Activated CD4-positive, alpha-beta T cell treated with anti-CD3 and anti-CD28 coated beads, Interleukin-10, Interleukin-2, amounts not matched to agents 100 ng/mL and 50 ng/mL, durations not matched to agents 16 hours and 8 hours (primary cell): ENCODE measurements at places on chromosomes 1 and 21.

- no peak for DNase-seq
These were observed 123.4 kb downstream of the HIVEP3 start for GRCh38 chr1:41795205-41795762.

DNA sequence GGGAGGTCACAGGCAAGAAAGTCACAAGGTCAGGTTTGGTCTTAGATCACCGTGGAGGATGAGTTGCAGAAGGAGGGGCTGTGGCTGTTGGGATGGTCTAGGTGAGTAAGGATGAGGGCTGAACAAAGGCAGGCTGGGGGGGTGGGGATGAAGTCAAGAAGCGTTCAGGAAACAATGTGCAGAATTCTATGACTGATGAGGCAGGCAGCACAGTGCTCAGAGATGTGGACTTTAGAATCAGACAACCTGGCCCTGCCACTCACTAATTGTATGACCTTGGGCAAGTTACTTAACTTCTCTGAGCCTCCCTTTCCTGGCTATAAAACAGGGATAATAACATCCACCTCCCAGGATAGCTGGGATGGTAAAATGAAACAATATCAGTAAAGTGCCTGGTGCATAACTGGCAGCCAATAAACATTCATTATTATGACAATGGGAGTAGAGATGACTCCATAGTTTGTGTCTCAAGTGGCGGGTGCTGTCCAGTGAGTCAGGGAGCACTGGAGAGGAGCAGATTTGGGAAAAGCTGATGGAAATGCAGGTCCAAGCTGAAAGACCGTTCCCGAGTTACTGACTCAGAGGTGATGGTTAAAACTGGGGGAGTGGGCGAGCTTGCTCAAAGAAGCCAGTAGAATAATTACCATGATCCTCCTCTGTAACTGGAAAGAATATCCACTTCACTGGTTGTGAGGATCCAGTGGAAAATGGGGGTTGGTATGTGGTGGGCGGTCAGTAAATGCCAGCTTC is 2.1 kb downstream of the TIE1 start:
- no peak for DNase-seq

DNA sequence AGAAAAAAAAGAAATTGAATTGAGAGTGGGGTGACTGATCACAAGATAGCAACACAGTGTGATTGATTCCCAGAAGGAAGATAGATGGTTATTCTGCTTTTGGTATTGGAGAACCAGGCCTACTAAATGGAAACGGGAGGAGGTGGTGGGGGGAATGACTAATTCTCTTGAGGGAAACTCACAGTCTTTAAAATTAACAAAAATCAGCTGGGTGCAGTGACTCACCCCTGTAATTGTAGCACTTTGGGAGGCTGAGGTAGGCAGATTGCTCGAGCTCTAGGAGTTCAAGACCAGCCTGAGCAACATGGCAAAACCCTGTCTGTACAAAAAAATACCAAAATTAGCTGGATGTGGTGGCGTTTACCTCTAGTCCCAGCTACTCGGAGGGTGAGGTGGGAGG is 134.6 kb upstream of the PDE4B start:
- DNase-seq = no peak

- no peak for DNase-seq
These were observed 561.4 kb downstream of the MATN1 start for GRCh38 chr1:30161953-30162352.

- no peak for DNase-seq
These were observed 7.3 kb downstream of the CSTB start for GRCh38 chr21:43768868-43769167.

DNA sequence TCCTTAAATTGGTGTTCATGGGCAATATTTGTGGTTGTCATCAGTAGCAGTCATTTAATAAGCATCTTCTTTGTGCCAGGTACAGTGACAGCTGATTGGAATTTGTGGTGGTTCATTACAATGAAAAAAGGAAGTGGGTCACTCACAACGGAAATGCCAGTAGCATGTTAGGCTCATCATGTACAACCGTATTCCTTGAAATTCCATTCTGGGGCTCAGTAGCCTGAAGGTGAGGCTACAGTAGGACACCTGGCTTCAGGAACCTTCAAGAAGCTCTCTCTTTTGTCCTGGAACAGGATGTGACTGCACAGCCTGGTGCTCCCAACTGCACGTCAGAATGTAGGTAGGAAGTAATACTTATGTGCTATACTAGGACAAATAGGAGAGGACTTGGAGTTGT is 93.9 kb downstream of the ST3GAL3 start:
- no peak for DNase-seq

- no peak for DNase-seq
These were observed 195.7 kb downstream of the DYRK1A start for GRCh38 chr21:37561941-37562919.

GRCh38 chr1:46533179-46533864 is 18.1 kb downstream of the KNCN start:
- DNase-seq = peak; percentile 47

GRCh38 chr1:20552728-20553445 is 514 bp downstream of the FAM43B start:
- DNase-seq = no peak

DNA sequence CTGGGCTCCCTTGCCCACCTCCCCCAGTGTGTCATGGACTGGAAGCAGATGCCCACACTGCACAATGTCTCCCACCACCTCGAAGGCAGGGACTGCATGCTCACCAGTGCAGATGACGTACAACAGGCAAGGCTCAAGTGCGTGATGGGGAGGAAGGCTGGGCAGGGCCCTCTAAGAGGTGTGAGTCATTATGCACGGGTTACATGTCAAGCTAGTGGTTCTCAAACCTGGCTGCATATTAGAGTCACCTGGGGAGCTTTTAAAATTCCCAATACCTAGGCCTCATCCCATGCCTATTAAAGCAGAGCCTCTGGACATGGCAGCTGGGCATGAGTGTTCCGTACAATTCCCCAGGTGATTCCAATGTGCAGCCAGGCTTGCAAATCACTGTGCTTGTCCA is 137.9 kb upstream of the NGF start:
- DNase-seq = no peak

GRCh38 chr1:242147096-242147976 is 148.4 kb upstream of the MAP1LC3C start:
- no peak for DNase-seq

DNA sequence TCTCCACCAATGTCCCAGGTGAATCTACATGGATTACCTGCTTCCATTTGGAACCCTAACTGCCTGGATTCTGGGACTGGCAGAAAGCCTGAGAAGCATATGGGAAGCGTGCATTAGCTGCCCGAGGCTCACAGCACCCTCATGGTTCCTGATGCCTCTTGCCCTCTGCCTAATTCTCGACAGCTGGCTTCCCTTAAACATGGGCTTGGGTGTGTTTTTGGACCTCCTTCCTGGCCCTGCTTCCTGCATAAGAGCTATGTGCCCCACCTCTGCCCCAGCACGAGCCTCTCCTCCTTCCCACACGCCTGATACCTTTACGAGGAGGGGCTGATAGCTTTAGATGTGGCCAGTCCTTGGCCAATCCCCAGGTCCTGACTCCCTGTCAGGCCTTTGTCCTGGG is 152.4 kb upstream of the HMGB4 start:
- DNase-seq = no peak

DNA sequence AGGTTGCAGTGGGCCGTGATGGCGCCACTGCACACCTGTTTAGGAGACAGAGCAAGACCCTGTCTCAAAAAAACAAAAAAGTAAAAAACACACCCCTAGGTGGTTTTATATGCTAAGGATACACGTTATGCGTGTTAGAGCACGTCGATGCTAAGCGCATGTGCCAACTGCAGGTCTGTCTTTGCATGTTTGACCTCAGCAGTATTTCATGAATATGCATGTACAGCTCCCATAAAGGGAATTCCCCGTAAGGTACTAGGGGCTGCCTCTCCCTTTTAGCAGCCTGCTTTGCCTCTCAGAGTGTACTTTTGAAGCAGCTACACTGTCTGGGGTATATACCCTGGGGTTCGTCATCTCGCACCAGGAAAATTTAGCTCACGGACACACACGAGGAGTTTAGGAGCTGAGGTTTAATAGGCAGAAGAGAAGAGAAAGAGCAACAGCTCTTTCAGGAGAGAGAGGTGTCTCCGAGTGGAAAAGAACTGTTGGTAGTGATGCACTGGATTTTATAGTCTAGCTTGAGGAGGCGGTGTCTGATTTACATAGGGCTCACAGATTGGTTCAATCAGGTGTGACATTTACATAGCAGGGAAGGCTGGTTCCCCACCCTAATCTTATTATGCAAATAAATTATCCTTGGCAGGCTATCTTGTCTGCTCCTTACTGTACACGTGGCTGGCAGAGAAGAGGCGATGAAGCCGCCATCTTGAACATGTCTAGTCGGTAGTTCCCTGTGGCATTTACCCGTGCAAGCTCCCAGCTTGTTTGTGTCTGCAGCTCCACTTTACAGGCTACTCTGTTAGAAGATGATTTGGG is 4.2 kb upstream of the OTUD3 start:
- DNase-seq = no peak

GRCh38 chr1:20183616-20184271 is 2.2 kb upstream of the UBXN10 start:
- no peak for DNase-seq

- DNase-seq = no peak
These were observed 38.5 kb upstream of the ENAH start for GRCh38 chr1:225691377-225691776.

DNA sequence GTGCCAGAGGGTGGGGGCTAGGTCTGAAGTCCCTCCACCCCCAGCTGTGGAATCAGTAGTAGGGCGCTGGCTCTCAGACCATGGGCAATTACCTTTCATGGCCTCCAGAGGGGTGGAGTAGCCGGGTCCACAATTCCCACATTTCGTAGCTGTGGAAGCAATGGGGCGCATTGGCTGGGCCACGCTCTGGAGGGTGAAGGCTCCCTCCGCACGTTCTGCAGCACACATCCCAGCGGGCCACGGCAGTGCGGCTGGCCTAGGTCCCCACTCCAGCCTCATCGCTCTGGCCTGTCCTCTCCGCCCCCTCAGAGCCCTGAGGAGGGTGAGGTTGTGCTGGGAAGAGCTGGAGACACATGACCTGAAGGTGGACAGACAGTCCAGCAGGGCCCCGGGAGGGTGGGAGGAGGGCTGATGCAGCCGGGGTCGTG is 2.9 kb downstream of the SELENBP1 start:
- no peak for DNase-seq
